ENCODE measurements at places on chromosomes 7 and 10.

DNA sequence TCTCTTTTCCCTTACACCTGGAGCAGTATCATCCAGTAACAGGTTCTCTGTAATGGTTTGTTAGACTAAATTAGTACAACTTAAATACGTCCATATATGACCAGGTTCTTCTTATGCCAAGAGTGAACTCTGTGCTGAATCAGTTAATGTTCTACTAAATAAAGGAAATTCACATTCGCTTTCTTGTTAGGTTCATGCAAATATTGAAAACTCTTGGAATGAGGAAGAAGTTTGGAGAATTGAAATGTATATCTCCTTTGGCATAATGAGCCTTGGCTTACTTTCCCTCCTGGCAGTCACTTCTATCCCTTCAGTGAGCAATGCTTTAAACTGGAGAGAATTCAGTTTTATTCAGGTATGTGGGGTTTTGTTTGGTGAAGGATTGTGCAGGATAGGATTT, 15.3 kb upstream of the CFAP69 start:
- DNase-seq = no peak

DNA sequence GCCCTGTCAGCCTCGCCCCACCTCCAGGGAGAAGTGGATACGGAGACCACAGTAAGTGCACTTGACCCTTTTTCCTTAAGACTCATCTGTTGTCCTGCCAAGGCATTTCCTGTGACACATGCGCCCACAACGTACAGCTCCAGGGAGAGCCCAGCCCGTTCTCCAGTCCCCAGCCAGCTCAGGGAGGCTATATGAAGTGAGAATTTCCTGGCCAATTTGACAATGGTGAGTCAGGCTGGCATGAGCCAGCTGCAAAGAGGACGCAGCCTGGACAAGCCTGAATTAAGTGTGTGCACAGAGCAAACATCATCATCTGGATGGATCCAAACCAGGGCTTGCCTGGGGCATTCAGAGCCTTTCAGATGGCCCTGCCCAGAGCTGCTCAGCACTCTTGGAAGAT, 244.8 kb downstream of the KCNMA1 start:
- DNase-seq = peak; percentile 98

GRCh38 chr7:89772276-89772675, 382.0 kb upstream of the STEAP1 start:
- no peak for DNase-seq

DNA sequence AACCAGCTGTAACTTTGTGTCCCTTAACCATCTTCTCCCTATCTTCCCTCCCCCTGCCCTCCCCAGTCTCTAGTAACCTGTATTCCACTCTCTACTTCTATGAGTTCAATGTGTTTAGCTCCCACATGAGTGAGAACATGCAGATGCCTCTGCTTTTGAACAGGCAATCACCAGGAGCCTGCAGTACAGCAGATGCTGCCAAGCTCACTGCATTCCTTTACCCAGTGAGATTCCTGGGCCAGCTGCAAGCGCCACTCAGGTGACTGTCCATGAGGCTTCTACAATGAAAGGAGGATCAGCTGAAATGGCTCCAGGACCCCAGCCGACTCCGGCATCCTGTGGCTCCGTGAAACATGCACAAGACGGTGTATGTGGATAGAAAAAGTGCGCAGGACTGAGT, 15.7 kb downstream of the GRID1 start:
- no peak for DNase-seq

- DNase-seq = no peak
Observed at GRCh38 chr10:70032667-70033289, 19.9 kb upstream of the MACROH2A2 start.

- no peak for DNase-seq
Observed at GRCh38 chr10:3400348-3400747, 227.8 kb upstream of the PITRM1 start.

- DNase-seq = no peak
Observed at GRCh38 chr7:104149822-104150221, 58.0 kb downstream of the ORC5 start.

DNA sequence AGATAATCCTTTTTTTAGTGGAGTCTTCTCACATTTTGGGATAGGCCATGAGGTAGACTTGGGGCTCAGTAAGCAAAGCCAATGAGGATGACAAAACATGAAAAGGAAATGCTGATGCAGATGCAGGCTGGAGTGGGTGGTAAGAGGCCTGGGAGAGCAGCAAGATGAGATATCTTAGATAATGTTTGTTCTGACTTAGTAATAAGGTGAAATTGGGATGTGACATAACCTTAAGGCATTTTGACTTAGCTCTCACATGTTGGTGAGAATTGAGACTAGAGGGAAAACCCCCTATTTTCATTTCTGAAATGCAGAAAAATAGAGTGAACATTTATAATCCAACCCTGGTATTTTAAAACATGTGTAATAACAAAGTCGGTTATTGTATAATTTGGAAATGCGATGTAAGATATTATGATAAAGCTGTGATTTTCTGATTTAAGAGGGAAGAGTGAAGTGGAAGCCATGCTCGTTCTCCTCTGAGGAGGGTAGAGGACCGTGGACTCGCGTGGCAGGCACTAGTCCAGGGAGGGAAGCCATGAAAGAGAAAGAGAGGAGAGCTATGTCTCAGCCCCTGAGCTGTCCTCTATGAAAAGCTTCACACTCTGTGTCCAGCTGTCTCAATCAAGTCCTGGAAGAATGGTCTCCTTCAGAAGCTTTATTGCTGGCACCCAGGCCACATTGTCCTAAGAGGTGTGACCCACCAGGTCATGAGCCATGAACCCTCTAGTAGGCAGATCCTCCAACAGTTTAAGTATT, 57.3 kb downstream of the ST7 start:
- DNase-seq = no peak

GRCh38 chr7:1676550-1677078, 6.5 kb downstream of the ELFN1 start:
- no peak for DNase-seq

- no peak for DNase-seq
Observed at GRCh38 chr7:87414794-87415188, 60.7 kb downstream of the ABCB4 start.

DNA sequence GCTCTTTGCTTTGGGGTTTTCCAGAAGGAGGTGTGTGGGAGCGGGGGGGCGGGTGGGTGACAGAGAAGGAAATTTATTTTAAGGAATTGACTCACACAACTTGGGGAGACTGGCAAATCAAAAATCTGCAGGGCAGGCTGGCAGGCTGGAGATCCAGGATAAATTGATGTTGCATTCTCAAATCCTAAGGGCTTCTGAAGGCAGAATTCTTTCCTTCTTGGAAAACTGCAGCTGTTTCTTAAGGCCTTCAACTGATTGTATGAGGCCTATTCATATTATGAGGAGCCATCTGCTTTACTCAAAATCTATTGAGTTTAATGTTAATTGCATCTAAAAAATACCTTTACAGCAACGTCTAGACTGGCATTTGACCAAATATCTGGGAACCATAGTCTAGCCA, 1528.8 kb upstream of the LRRTM3 start:
- no peak for DNase-seq

GRCh38 chr7:139752604-139753003, 25.2 kb downstream of the HIPK2 start:
- no peak for DNase-seq

DNA sequence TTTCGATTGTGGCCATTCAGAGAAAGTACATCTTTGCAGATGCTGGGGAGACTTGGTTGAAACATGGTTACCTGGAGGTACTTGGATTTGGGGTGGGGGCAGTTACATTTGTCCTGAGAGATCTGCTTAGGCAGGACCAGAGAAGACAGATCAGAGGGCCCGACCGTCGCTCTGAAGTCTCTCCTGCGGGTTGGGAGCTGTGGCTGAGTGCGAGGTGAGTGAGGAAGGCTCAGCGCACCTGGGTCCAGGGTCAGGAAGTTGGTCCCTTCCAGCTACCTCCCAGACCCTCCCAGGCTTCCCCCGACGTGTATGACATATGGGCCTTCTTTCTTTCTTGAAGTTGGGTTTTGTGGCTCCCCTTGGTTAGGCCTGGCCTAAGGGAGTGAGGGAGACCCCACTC, 56.3 kb downstream of the LHPP start:
- no peak for DNase-seq

- no peak for DNase-seq
Observed at GRCh38 chr10:870564-871166, 60.8 kb downstream of the LARP4B start.

- no peak for DNase-seq
Observed at GRCh38 chr10:125189162-125189561, 28.8 kb upstream of the CTBP2 start.

DNA sequence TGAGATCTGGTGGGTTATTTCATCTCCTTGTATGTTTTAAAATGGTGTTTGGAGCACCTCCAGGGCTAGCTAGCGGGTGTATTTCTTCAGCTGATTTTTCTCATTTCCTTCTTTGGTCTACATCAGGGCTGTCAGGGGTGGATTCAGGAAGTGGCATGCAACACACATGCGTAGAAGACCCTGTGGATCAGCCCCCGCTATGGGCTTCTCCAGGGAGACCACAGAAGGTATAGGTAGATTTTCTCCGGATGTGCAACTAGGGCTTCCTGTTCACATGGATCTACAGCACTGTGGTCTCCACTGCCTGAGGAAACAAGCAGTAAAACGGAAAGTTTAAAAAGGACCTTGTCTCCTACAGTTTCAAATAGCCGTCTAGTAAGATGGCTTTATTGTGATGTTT, 10.4 kb downstream of the NUB1 start:
- no peak for DNase-seq

DNA sequence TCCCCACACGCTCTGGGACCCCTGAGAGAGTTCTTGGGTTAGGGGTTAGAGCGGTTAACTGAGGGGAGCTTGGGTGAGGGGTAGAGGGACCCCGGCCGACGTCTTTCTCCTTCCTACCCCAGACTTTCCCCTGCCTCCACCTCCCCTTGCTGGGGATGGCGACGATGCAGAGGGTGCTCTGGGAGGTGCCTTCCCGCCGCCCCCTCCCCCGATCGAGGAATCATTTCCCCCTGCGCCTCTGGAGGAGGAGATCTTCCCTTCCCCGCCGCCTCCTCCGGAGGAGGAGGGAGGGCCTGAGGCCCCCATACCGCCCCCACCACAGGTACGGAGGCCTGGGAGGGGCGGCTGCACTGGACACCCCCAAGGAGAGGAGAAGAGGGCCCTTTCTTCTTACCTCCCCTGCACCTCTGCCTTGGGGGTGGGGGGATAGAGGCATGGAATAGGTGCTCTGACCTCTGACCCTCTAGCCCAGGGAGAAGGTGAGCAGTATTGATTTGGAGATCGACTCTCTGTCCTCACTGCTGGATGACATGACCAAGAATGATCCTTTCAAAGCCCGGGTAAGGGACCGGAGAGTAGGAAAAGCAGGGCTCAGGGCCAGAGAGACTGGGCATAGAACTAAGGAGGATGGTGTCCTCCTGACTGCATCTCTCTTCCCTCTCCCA, 1.1 kb downstream of the ZYX start:
- no peak for DNase-seq

- no peak for DNase-seq
Observed at GRCh38 chr10:103852856-103853255, 2.5 kb downstream of the SH3PXD2A start.

DNA sequence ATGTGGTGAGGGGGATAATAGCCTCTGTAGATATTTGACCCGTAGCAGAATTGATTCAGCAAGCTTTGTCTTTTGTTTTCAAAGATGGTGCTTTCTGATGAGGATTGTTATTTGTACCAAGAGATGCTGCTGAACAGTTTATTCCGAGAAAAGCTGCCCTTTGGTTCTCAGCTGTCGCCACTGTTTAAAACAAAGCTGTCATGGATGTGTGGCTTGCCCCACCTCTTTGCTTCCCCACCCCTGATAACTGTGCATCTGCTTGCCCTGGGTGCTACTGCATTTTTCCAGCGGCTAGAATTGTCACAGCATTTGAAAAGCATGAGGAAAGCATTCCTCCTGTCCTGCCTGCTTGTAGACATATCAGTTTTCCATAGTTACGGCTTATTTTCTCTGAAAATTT, 226.9 kb upstream of the CSTF2T start:
- DNase-seq = no peak

DNA sequence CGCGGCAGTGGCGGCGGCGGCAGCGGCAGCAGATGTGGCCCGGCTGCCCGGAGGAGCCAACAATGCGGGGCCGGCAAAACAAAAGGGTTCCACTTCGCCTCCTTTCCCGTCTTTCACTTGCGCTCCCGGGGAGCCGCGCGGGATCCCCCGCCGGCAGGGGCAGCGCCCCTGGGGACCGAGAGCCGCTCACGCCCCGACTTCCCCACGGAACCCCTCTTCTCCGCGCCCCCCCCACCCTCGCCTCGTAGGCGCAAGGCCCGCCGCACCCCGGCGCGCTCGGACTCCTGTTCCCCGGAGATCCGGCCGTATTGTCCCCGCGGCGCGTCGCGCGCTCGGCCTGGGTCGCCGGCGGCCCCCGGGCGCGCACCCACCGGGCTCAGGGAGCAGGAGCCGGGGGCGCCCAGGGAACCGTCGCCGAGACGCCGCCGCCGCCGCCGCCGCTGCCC, 854 bp downstream of the CTBP2 start:
- DNase-seq = no peak

GRCh38 chr10:131825960-131826650, 74.7 kb upstream of the PPP2R2D start:
- no peak for DNase-seq

DNA sequence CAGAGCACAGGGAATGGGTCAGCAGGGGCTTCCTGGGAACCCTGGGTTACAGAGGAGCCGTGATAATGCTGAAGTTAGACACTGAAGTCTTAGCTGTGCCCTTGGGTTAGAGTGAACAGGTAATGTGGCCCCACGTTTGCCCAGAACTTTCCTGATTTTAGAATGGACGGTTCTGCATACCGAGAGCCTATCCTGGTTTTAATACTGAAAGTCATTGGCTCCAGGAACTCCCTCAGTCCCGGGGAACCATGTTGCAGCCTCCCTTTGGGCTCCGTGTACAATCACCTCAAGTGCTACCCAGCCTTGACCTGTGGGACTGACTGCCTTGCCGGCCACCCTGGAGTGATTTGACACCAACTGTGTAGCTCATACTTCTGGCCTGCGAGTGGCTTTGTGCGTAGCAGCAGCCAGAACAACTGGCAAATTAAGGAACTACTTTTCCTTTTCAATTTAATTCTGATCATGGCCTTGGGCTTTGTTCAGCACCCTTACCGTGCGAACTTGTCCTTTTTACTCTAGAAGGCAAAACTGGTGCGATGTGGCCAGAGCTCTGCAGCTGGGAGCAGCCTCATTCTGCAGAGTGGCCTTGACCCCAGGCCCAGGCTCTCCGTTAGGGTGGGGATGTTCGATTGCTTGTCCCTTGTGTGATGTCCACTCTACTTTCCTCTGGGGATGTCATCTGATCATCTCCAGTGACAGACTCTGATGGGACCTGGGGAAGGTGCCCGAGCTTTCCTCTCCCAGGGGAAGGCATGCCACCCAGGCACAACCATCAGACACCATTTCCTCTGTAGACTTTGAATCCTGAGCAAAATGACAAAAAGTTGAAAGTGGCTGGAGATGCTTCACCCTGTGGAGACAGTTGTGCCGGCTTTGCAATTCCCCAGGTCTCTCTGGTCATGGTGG, 265.9 kb downstream of the GLRX3 start:
- DNase-seq = no peak

DNA sequence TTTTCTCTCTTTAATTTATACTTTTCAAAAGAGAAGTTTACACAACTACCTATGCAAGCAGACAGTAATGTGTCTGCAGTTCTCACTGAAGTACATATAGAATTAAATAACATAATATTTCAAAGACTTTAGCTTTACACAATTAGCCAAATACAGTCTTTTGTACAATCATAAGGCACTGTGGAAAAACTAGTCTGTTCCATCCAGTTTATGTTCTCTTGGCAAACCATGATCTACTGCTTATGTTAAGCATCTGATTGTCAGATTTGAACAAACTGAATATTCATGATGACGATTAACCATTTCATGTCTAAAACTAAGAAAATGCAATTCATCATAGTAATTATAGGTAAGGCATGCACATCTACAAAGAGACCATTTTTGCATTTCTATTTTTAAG, 842 bp downstream of the SEMA3A start:
- DNase-seq = no peak

- DNase-seq = no peak
Observed at GRCh38 chr7:117873310-117874190, at the start of gene CTTNBP2. Gene CTTNBP2 (minus strand): TSS chr7:117873441. CDS start chr7:117873415, 26 bp downstream.

All from A172 (cell line).